ENCODE measurements at places on chromosomes 11 and 22.
A peak's percentile ranks its signal among the peaks of the same experiment; 100 is the strongest.

GRCh38 chr11:70483077-70483861 lies 84.9 kb downstream of the CTTN start:
- no peak for DNase-seq

DNA sequence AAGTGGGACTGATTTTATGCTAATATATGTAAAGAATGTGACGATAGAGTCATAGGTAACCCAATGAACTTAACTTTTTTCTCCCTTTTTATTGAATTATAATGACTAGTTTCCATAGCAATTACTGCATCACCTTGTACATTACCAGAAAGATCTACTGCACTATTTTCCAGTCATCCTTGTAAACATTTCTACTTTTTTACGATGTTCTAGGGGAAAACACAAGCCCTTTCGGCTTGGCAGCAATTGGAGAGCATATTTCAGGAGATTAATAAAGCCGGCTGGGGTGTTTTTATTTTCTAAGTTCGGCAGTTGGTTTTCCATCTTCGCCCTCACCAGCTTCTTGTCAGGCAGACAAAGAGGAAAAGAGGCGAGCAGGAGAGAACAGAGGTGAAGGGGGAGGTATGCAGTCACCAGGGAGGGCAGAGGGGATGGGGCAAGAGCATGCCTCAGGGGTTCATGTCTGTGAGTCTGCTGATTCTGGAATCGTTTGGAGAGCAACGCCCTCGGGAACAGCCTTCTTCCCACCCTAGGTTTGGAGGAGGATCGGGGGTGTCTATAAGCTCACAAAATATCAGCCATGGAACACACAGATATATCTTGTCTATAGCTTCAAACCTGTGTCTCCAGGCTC lies 476.4 kb downstream of the MIAT start:
- no peak for DNase-seq

- DNase-seq = no peak
Measured at GRCh38 chr11:120522736-120523135, 11.2 kb downstream of the GRIK4 start.

DNA sequence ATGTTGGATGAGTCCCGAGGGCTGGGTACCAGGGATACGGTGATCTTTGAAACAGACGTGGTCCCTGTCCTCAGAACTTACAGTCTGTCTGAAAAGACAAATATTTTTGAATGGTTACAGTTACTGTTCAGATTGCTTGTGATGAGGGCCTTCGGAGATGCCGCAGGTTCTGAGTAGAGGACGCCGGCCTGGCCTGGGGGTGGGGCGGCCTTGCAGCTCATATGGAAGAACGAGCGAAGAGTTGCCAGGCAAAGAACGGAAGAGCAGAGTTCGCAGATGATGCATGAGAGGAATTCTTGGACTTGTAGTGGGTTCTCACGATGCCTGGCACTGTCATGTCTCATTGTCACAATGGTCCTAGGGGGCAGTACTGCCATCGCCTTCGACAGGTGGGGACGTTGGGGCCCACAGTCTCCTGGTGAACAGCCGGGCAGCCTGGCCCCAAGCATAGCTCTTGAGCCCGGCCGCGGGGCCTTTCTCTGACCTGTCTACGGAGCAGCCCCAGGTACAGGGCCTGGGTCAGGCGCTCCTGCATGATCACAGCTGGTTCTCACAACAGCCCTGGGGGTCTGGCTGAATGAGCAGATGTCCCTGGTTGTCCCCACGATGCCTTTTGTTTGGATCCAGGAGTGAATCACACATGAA lies 60.9 kb upstream of the PARVG start:
- no peak for DNase-seq

GRCh38 chr11:14418801-14419417 lies 59.9 kb upstream of the RRAS2 start:
- DNase-seq = no peak

- no peak for DNase-seq
Measured at GRCh38 chr11:20861322-20861721, 191.9 kb downstream of the NELL1 start.

- peak; percentile 40 for DNase-seq
Measured at GRCh38 chr11:57482782-57483561, 22.6 kb downstream of the RTN4RL2 start.

GRCh38 chr22:43811777-43812148 lies 342 bp downstream of the EFCAB6 start:
- no peak for DNase-seq

DNA sequence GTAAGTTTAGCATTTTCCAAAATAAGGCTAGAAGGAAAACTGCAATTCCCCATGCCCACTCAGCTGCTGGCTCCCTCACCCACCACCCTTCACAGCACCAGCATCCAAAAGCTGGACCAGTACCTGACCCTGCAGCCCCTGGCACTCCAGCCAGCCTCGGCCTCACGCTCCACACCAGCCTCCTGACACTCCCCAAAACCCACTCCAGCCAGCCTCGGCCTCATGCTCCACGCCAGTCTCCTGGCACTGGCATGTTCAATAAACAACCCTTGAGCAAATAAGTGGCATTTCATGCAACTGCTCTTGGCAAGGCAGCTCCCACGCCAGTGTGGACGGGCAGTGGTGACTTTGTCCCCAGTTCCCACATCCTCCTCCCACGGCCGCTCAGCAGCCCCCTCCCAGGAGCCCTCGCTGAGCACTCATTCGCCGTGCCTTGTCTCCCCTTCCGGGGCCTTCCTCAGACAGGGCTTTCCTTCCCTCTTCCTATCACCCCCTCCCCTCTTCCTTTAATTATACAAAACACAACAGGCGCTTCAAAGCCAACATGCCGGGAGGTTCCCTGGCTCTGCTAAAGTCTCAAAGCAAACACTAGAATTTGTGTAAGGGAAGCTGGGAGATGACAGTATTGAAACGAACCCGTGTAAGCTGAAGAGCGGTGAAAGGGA lies 6.8 kb downstream of the TOLLIP start:
- DNase-seq = no peak

- DNase-seq = no peak
Measured at GRCh38 chr11:104146421-104146820, 17.5 kb downstream of the PDGFD start.

DNA sequence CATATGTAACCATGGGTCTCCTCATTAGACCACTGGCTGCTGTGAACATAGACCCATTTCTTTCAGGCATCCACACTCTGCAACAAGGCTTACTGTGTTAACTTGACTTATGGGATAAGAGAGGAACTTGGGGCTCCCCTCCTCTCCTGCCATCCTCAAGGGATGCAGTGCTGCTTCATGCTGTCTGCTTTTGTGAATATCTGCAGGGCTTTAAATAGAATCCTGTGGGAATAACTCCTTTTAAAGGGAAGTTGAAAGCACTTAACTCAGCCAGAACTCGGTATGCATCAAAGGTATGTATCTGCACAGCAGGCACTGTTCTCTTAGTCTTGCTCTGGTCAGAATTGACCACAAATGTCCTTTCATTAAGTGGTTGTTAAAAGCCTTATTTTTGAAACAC lies 222.5 kb upstream of the KIRREL3 start:
- DNase-seq = no peak

DNA sequence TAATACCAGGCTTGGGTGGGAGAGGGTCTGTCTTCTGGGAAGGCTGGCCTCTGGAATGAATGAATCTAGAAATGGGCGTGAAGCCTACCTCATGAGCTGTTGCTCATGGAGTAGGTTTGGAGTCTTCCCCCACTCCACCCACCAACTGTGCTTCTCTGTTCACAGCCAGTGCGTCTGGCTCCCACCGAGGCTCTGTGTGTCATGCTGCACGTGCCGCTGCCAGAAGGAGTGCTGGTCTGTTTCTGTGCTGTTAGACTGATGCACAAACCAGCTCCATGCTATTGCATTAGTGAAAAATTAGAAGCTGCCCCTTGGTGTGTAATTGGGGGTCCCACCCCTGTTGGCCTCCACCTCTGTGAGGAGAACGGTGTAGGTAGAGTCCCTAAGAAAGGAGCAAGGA lies 132.3 kb upstream of the PARVA start:
- no peak for DNase-seq

GRCh38 chr11:46363031-46363407 lies 15.8 kb downstream of the DGKZ start:
- DNase-seq = no peak

- no peak for DNase-seq
Measured at GRCh38 chr11:128473636-128474035, 113.7 kb downstream of the ETS1 start.

DNA sequence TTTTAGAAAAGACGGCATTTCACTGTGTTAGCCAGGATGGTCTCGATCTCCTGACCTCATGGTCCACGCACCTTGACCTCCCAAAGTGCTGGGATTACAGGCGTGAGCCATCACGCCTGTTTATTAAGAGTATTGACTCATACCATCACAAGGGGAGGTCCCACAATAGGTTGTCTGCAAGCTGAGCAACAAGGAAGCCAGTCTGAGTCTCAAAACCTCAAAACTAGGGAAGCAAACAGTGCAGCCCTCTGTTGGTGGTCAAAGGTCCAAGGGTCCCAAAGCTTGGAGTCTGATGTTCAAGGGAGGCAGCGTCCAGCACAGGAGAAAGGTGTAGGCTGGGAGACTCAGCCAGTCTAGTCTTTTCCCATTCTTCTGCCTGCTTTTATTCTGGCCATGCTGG lies 32.8 kb upstream of the LDLRAD3 start:
- DNase-seq = no peak

DNA sequence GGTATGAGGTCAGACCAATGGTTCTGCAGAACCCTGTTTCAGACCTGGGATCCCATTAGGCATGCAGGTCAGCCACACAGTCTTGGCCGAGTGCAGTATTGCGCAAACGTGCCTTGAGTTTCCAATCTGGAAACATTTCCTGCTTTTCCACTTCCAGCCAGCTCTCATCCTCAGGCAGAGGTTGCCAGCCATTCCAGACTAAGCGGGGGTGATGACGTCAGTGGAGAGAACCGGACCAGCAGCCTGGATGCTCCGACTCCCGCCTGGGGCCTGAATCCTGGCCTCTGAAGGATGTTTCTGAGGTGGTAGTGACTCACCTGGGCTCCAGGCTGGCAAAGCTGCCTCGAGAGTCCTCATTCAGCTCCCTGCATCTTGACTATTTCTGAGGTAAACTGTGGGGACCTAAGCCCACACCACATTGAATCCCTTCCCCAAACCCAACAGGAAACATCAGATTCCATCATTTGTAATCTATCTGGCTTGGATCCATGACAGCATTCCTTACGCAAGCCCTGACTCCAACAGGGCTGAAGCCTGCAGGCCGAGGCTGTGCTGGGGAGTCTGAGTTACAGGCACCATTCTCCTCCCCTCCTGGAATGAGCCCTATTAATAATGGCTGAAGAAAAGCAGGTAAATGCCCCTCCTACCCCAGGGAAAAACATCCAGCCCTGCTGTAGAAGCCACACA lies 83.0 kb downstream of the ABTB2 start:
- DNase-seq = no peak

GRCh38 chr11:40877256-40877655 lies 582.2 kb downstream of the LRRC4C start:
- DNase-seq = no peak

GRCh38 chr11:126510621-126511370 lies 155.3 kb downstream of the ST3GAL4 start:
- DNase-seq = no peak

- no peak for DNase-seq
Measured at GRCh38 chr11:1573903-1574237, 1.8 kb upstream of the DUSP8 start.

GRCh38 chr11:78219493-78220217 lies 30.9 kb downstream of the USP35 start:
- DNase-seq = no peak

- DNase-seq = no peak
Measured at GRCh38 chr11:66373265-66373664, 1.7 kb upstream of the SLC29A2 start.

DNA sequence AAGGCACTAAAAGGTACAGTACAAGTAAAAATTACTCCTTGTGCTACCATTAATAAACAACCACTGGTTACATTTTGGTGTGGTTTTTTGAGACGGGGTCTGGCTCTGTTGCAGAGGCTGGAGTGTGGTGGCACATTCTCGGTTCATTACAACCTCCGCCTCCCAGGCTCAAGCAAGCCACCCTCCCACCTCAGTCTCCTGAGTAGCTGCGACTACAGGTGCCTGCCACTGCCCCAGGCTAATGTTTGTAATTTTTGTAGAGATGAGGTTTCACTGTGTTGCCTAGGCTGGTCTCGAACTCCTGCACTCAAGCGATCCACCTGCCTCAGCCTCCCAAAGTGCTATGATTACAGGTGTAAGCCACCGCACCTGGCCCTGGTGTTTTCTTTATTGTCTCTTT lies 20.8 kb downstream of the TAF1D start:
- DNase-seq = no peak

DNA sequence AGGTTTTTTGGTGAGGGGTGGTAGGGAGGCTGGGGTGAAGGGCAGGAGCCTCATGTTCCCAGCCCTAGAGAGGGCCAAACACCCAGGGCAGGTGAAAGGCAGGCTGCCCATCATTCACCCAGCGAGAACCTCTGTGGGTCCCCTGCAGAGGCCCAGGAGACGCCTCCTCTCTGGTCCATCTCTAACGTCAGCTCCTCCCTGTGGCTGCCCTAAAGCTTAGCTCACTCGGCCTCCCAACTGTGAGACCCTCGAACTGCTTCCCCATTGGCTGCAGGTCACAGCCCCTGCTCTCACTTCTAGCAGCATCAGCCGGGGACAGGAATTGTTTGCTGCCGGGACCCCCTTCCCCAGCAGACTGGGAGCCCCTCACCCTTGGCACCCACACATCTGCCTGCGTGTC lies 615 bp upstream of the NFAM1 start:
- DNase-seq = no peak

DNA sequence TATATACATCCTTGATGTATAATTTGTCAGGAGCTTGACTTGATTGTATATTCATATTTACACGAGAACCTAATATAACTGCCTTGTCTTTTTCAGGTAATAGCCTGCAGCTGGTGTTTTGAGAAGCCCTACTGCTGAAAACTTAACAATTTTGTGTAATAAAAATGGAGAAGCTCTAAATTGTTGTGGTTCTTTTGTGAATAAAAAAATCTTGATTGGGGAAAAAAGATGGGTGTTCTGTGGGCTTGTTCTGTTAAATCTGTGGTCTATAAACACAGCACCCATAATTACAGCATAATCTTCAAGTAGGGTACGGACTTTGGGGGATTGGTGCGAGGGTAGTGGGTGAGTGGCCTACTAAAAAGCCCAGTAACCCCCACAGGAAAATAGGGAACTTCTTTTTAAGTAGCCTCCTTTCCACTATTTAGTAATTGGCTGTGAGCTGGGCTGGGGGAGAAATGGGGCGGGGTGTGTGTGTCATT lies 7.5 kb downstream of the MALAT1 start:
- DNase-seq = no peak

GRCh38 chr11:37914859-37915258 lies 1316.8 kb upstream of the RAG2 start:
- DNase-seq = no peak

GRCh38 chr11:28323621-28324020 lies 215.4 kb downstream of the METTL15 start:
- DNase-seq = no peak

- DNase-seq = no peak
Measured at GRCh38 chr22:49531368-49531791, 296.3 kb downstream of the BRD1 start.

- DNase-seq = no peak
Measured at GRCh38 chr11:45209891-45210699, 63.7 kb downstream of the PRDM11 start.

- no peak for DNase-seq
Measured at GRCh38 chr11:134045799-134046635, 22.9 kb upstream of the JAM3 start.
